SIG-M5 (cell line): ENCODE measurements at places on chromosomes 12 and 14.

DNA sequence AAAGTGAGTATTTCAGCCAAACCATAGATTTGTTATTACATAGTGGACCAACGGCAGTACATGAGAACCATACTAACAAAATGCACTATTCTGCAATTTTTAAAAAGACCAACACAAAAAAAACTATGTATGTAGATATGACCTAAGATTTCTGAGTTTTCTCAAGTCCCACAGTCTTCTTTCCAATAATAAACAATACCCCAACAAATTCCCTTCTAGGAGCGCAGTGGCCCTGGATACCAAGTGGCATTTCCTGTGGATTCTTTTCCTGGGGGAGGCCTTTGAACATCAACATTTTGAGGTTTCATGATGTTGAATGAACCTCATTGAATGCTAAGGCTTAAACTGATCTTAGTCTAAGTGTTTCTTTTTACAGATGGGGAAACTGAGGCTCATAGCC lies 210.5 kb downstream of the BCAT1 start:
- DNase-seq = no peak

- DNase-seq = no peak
Measured at GRCh38 chr12:30968211-30968610, 41.7 kb downstream of the TSPAN11 start.

DNA sequence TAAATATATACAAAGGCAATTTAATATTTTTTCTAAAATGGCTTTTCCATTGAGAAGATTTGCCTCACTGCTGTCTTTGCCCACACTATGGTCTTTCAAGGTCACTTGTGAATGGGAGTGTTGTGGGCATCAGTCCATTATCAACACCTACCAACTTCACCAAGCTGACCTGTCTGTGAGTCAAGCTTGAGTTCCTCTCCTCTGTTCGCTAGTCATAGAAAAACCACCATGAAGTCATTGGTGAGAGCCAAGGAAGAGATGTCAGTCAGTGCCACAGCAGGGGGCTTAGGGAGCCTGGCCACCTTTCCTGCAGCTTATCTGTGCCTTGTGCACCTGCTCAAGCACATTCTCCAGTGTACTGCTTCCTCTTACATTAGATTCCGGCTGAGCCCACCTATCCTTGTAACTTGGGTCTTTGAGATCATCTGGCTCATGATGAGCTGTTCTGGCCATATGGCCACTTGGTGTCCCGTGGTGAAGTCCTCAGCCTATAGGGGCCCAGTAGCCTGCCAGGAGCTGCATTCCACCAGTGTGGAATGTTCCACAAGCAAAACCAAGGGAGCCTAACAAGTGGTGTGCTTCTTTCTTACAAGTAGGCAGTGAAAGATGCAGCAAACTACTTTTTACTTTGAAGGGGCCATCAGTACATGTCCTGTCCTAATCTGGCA lies 80.8 kb upstream of the C12orf71 start:
- DNase-seq = no peak

- no peak for DNase-seq
Measured at GRCh38 chr12:3892631-3893030, 19.4 kb upstream of the PARP11 start.

DNA sequence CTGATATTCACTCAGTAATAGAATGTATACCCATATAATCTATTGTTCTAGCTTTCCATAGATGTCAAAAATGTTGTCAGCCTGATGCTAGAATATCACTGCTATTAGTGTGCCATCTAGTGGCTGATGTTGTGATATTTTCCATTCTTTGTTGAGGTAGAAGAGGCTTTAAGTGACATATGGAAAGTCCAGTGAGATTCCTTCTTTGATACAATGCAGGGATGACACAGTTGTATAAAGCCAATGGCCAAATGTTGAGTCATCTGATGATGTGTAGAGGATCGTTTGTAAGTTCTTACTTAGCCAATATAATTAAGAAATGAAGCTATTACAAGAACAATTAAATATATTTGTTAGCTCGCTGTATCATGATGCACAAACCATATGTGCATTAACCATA lies 58.1 kb upstream of the PCED1B start:
- no peak for DNase-seq

DNA sequence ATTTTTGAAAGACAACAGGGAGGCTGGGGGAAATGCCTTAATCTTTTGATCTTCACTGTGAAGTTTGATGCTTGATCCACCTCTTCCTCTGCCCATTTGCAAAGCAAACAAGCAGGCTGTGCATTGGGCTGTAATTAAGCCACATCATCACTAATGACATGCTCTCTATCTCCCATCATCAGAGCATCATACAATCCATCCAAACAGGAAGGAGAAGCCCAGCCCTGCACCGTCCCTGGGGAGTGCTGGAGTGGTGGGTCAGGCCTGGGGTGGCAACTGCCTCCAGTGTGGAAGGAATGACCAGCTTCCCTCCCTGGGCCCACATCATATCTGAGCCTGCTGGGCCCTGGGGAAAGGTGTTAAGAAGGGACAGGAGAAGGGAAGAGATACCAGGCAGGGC lies 6.9 kb upstream of the KRT74 start:
- no peak for DNase-seq

DNA sequence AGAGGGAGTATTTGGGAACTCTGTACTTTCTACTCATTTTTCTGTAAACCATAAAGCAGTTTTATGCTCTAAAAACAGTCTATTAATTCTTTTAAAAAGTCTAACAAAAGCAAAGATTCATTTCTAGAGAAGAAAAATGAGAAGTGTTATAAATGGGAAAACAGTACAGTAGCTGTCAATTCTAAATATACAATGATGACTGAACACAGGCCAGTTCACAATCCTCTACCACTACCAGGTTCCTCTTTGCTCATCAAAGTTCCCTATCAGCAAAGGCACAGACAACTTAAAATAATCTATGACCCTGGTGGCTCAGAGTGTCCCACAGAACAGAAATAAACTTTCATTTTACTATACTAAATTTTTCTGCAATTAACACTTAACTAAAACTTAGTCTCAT lies 12.5 kb downstream of the NAA25 start:
- DNase-seq = no peak

DNA sequence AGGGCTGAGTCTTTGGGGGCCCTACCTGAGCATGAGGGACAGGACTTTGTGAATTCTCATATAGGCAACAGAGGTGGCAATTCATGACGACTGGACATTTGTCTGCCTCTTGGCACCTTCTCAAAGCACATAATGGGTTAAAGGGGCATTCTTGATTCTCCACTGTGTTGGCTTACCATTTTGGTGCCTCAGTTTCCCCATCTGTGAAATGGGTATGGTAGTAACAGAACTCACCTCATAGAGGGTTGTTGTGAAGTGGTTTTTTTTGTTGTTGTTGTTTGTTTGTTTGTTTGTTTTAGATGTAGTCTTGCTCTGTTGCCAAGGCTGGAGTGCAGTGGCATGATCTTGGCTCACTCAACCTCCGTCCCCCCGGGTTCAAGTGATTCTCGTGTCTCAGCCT lies 106.0 kb downstream of the CHST11 start:
- DNase-seq = no peak

DNA sequence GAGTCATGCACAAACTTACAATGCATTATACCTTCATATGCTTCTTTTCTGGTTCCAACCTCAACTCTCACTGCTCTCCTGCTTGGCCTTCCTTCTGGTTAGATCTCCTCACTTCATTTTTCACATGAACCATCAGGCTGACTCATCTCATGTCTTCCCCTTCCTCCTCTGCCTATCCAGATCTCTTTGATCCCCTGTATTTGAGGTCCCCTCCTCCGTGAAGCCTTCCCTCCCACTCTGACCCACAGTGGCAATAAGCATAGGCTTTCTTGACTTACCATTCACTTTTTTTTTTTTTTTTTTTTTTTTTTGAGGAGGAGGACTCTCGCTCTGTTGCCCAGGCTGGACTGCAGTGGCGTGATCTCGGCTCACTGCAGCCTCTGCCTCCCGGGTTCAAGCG lies 14.7 kb upstream of the ASIC1 start:
- DNase-seq = no peak

GRCh38 chr12:3436461-3437065 lies 54.4 kb upstream of the PRMT8 start:
- DNase-seq = no peak

- DNase-seq = no peak
Measured at GRCh38 chr12:11568762-11569478, 80.6 kb upstream of the ETV6 start.

DNA sequence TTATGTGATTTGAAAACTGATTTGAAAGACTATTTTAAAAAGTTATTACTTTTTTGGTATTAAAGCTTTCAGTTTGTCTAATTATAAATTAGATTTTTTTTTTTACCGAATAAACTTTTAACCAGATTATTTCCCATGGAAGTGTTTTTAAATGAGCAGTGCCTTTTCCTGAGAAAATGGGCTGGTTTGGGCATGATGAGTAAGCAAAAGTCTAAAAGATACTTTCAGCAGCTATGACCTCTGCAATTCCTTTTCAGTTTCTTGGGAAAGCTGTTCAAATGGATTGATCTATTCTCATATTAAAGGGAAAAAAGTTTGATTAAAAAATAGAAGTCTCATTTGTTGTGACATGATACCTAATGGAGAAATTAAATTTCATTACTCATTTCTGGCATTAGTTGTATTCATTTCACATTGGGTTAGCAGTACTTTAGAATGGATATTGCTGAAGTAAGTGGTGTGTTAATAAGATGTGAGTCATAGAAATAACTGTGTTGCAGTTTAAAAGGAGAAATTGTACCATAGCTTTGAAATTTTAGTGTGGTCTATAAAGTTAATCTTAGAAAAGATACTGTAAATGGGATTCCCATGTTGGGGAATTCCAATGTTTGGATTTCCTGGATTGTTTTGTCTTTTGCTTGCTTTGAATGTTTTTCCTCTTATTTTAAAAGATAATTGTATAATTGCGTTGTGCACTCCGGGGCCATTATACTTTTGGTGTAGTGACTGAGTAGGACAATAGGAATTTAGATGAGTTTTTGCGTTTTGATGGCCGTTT lies 21.0 kb downstream of the KTN1 start:
- no peak for DNase-seq

- no peak for DNase-seq
Measured at GRCh38 chr14:72709916-72710611, 183.8 kb downstream of the DPF3 start.

DNA sequence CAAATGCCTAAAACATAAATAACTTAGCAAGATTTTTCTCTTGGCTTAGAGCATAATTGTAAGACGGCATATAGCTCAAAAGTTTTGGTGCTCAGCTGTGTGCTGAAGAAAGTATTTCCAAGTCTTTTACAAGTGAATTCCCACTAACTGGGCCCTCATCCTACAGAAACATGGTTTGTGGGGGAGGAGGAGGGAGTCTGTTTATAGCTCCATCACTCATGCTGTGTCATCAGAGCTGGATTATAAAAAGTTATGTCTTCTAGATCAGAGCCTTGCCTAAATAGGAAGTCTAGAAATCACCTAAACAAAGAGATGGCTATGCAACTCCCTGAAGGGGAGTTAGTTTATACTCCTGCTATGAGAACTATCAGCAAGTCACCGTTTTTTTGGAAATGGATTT lies 65.9 kb upstream of the OTOGL start:
- DNase-seq = no peak

DNA sequence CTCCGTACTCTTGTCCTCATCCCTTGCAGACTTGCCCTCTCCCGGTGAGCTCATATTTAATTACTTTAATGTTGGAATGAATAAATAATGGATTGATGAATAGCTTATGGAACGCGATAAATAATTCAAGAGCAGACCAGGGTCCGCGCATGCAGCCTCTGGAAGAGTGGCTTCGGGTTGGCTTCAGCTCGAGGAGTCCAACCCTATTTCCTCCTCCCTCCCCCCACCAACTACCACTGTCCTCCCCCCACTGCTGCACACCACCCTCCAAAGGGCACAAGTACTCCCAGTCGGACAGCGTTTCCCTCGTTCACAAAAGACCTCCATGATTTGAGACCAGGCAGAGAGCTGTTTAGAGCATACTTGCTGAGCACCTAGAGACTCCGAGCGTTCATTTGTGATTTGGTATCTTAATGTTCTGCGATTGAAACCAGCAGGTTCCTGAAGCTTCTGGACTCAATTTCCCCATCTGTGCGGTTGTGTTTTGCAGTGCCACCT lies 647 bp upstream of the SIX1 start:
- no peak for DNase-seq

DNA sequence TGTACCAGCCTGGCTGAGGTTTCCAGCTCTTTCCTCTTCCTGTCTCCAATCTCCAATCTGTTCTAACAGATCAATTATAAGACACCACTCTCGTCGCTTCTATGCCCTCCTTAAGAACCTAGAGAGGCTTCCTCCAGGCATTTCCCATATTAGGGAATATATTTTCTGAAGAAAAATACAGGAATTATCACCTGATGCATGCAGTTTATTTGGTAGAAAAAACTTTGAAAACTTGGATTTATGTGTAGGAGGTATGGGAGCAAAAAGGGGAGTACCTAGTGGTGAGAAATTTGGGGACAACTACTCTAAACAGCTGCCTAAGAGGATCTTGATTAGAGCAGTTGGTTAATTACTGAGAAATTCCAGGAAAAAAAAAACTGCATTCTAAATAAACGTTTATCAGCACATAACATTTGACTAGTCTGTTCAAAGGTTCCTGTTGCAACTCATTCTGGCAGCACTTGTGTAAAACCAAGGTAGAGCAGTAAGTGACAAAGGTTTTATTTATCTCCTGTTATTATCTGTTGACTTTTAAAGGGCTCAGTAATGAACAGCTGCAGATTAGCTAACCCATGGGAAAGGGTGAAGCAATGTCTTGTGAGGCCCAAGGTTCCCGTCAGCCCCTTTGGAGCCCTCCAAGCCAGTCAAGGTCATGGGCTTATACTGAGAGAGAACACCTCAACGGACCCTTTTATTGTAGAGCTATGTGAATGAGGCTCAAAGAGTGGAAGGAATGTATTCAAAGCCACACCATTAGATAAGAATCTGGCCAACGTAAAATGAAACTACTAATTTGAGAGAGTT lies 36.4 kb upstream of the NR1H4 start:
- no peak for DNase-seq

- DNase-seq = no peak
Measured at GRCh38 chr12:105705765-105706164, 375.3 kb downstream of the C12orf75 start.

DNA sequence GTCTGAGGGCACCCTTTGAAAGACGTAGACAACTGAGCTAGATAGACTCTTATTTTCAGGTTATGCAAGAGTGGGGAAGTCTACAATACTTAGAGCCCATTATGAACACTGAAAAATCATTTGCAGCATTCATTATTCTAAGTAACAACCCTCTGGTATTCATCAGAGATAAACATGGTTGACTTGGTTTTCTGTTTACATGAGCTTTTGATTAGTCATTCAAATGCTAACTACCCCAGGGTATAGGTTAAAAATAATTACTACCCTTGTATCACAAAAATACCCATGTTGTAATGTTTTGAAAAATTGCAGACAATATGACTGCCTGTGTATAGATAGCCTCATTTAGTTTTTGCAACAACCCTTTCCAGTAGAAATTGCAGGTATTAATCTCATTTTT lies 78.5 kb downstream of the PPFIBP1 start:
- no peak for DNase-seq

DNA sequence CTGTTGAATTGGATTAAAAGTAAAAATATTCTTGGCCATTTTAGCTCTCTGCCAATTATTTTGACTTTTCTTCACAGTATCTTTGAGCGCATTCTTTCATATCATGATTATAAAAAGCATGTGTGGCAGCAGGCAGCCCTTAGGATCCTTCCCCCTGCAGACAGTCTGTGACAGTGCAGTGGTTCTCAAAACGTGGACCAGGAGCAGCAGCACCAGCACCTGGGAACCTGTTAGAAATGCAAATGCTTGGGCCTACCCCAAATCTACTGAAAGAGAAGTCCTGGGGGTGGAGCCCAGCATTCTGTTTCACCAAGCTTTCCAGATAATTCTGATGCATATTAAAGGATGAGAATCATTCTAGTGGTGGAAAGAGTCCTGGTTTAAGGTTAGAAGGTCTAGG lies 155.6 kb downstream of the MON2 start:
- DNase-seq = no peak
